CD4-positive, alpha-beta T cell treated with Interleukin-4 for 4 hours (primary cell): ENCODE measurements at places on chromosomes 1 and 21.

DNA sequence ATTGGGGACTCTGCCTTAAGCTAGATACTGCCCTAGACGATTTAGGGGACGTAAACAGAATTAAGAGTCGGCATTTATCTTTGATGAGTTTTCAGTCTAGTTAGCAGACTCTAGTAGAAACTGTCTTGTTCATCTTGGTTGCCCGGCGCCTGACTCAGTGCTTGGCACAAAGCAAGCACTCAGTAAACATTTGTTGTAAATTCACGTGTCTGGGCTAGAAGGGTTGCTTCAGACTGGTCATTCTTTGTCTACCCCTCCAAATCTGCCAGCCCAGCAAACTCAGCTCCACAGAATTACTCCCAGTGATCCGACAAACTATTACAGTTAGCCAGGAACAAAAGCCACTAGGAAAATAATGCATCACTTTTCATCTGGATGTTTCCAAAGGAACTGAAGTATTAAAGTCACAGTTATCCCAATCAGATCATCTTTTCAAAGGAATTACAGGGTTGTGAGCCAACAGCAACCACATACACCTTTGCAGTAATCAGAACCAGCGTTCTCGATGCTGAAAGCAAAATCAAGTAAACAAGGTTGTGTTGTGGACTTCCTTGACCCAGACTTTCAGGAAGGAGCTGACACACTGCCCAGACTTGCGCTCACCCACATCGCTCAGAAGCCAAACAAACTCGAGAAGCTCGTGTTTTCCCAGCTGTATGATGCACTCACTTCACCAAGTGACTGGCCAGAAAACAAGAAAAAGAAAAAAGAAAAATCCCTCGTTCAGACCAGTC is 66.5 kb upstream of the GADD45A start:
- no peak for DNase-seq

- no peak for DNase-seq
Observed at GRCh38 chr21:36917471-36918158, 48.9 kb downstream of the HLCS start.

GRCh38 chr1:161139766-161140165 is 7.3 kb upstream of the DEDD start:
- peak; percentile 49 for DNase-seq

- no peak for DNase-seq
Observed at GRCh38 chr1:156707417-156708217, 2.2 kb upstream of the CRABP2 start.

GRCh38 chr1:87115317-87115890 is 201.0 kb downstream of the HS2ST1 start:
- DNase-seq, result no peak

GRCh38 chr1:34147301-34147700 is 17.7 kb downstream of the CSMD2 start:
- DNase-seq, result no peak

- DNase-seq, result no peak
Observed at GRCh38 chr1:21097729-21098128, 79.0 kb downstream of the EIF4G3 start.
